ENCODE measurements at places on chromosomes 2 and 18.

GRCh38 chr18:56844556-56844955 is 193.4 kb downstream of the WDR7 start:
- no peak for DNase-seq

DNA sequence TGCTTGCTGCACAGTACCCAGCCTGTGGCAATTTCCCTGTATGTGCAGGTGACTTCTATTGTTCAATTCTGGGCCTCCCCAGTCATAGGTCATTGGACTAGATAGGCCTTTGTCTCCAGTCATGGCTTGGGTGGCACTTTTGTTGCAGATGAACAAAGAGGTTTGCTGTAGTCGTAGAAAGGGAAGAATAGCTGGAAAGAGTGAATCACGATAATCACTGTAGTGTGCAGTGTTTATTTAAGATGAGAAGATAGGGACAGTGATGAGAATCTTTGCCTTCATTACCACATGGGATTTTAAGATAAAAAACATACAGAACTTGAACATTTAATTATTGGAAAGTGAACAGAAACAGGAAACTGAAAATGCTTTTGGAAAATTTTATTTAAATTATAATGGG is 156.1 kb upstream of the CYRIA start:
- DNase-seq: no peak

GRCh38 chr2:41151746-41152145 is 699.9 kb upstream of the SLC8A1 start:
- peak; percentile 13 for DNase-seq

DNA sequence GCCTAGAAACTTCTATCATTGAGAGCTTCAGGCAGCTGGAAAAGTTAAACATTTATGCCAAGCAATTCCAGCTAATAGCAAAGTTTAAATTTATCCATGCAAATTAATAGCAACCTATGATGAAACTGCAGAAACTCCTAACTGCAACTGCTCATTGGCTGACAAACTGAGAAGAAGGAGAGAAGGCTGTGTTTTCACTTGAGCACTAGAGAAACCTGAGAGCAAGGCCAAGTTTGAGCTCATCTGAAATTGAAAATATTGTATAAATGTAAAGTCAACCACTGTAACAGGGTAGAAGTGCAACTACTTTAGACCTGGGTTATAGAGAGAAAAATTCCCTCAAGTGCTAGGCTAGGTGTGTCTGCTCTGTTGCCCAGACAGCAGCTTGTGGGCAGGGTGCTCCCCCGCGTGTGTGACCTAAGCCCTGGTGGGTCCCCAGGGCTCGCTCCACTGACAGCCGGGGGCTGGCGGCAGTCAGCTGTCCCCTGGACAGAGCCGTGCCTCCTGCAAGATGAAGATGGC is 50.2 kb downstream of the CABYR start:
- peak; percentile 32 for DNase-seq

DNA sequence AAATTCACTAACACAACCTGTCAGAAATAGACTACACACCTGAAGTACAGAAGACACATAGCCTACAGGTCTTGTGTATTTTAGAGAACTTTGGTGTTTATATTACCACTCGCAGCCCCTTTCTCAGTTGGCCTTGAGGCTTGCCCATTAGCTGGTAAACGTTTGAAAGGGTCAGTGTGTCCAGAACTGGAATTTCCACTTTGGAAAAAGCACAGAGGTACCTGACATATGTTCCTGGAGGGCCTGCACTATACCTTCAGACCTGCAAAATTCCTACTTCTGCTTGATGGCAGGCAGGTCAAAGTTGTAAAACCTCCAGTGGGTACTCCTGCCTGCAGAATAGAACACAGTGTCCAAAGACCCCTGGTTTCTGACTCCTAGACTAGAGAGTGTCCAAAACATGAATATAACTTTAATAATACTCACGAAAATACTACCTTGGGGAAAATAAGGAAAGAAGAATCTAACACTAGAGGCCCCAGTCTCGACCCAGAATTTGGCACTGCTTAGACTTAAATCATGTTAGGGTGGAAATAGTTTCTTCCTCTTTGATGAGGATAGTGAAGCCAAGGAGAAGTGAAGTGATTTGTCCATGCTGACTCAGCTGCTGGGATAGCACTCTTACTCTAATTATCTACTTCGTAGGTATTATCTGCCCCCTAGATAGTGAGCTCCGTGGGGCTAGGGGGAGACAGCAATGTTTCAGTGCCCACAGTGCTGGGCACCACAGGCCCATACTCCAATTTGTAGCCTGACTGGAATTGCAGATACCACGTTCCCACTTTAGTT is 2.8 kb downstream of the KCTD1 start:
- DNase-seq: no peak

- no peak for DNase-seq
Measured at GRCh38 chr2:31002537-31003150, 135.6 kb downstream of the GALNT14 start.

- DNase-seq: no peak
Measured at GRCh38 chr18:6249170-6249569, 165.5 kb downstream of the L3MBTL4 start.

- peak; percentile 99 for DNase-seq
Measured at GRCh38 chr2:43424262-43425207, 171.3 kb downstream of the THADA start.

DNA sequence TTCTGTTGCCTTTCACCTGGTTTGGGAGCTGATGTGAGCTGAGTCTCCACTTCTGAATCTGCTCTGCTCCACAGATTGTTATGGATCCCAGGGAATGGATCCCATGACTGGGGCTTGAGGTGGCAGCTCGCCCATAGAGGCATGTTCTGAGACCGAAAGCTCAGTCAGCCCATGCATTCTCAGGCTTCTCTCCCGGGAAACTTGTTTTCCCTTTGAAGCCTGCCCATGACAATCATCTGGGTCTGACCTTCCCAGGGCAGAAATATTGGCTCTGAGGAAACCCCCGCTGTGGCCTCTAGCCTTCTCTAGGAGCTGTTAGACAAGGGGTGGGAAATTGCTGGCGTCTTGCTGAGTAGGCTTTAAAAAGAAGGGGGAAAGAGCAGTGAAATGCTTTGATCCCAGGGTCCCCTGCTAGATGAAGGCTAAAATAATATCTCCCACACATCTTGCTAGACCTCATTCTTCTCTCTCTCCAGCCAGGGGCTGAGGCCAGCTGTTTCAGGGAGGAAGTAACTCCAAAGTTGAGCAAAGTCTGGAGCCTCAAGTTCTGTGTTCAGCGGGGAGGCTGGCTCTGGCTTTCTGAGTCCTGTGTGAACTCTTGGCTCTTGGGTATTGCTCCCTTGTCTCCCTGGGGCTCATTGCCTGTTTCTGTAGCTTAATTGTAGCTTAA is 2.0 kb downstream of the VAMP8 start:
- no peak for DNase-seq

DNA sequence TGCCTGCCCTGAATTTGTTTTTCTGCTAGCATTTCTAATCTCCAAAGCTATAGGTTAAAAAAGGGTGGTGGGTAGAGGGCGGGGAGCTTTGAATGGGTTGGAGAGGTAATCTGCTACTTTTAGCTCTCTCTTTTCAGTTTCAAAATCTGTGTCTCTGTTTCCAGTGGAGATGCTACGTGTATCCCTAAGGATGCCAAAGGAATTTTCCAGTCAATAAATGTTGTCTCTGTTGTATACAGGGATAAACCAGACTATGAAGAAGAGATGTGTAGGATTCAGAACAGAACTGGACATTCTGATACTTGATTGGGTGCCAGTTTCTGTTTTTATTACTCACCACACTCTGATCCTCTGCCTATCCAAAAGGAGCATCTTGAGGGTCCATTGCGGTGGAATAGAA is 50.1 kb downstream of the TMEM178A start:
- no peak for DNase-seq

- no peak for DNase-seq
Measured at GRCh38 chr2:16246911-16247310, 306.6 kb downstream of the MYCN start.
